ENCODE measurements at places on chromosomes 13 and 19.

DNA sequence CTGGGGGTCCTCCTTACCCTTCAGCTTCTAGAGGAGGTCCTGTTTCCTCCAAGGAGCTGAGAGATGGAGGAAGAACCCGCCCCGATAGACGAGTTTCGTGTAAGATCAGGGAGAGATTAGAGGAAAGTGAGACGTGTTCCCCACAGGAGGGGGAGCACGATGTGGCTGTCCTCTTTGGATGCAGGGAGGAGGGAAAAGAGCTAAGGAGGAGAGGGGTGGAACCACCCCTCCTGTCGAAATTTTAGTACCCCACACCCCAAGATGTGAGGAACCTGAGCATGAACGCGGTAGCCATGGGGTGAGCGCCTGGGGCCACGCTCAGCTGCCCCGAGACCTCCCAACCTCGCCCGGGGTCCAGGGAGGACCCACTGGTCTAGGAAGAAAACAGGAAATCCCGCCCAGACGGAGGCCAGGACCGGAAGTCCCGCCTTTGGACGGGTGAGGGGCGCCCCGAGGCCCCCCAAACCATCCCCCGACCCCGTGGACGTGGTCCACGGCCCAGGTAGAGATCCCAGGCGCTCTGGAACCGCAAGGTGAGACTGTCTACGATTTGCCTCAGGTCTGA is 1.2 kb downstream of the AKT1S1 start:
- no peak for DNase-seq

GRCh38 chr13:113538689-113539058 is 45.9 kb upstream of the TFDP1 start:
- DNase-seq, result no peak

DNA sequence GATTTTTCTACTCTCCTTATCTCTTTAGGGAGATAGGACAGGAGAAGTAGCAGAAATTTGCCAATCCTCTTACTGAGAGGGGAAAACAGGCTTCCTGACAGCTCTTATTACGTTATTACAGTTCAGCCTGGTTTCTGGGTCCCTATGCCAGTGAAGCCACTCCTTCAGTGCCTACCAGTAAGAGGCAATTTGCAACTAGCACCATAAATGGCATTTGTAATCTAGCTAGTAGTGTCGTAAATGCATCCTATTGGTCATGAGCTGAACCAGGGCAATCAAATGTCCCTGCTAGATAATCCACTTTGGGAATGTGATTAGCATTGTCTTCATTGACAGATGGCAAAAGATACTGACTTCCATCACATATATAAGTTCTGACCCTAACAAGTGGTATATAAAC is 428.8 kb downstream of the DCT start:
- no peak for DNase-seq

- no peak for DNase-seq
Measured at GRCh38 chr13:23792680-23793079, 96.5 kb downstream of the MIPEP start.

DNA sequence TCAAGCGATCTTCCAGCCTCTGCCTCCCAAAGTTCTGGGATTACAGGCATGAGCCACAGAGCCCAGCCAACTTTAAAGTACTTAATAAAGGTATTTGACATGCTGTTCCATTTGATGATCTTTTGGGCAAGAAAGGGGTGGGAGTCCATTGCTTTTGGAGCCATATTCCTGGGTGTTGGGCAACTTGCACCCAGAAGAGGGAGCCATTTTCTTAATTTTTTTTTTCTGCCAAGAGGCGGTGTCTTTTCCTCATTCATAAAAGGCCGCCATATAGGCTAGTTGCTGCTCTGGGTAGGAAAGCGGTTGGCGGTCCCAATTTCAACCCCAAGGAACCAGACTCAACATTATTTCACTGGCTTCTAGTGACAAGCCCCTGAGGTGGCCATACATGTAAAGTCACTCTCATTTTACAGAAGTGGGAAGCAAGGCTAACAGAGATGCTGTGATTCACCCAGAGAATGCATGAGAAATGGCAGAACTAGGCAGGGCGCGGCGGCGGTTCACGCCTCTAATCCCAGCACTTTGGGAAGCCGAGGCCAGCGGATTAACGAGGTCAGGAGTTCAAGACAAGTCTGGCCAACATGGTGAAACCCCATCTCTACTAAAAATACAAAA is 139.6 kb downstream of the CACNA1A start:
- no peak for DNase-seq

DNA sequence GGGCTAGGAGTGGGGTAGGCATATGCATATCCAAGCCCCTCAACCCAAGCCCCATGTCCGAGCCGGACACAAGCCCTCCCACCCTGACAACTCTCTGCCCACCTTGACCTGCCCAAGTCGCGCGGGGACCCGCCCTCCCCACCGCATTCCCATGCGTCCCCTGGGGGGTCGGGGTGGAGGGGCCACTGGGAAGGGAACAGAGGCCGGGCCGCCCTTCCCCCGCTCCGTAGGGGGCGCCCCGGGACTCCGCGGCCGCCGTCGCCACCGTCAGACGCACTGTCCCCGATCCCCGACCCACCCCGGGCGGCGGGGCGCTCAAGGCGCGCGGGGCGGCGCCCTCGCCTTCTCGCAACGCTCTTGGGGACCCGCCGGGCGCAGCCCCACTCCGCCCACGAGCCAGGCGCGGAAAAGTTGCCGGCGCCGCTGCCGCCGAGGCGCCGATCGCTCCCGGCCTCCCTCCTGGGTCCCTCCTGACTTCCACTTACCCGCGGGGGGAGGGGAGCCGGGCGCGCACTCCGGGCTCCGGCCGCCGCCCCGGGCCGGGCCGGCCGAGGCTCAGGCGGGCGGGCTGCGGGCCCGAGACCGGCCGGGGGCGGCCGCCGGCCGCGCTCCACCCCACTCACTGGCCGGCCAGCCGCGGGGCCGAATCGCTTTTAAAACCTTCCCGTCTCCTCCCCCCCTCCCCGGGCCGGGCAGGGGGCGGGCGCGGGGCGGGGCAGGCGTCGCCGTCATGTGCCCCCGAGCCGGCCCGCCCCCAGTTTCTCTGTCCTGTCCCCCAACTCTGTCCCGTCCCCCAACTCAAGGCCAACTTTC is 34.4 kb upstream of the NANOS3 start:
- no peak for DNase-seq
